Muscle of arm (tissue), 14 donors: ENCODE measurements at places on chromosomes 13 and 19. TPM values are rescaled to one million over a fixed set of nuclear protein-coding genes. Genes with fewer than 3 reads are reported as not detected.

Gene IGFLR1
- polyA plus RNA-seq = 1.8 TPM

Gene C19orf67
- not detected for polyA plus RNA-seq

Gene ZSCAN4
- not detected for polyA plus RNA-seq

Gene KIR3DL2
- polyA plus RNA-seq = not detected

Gene CEACAM6
- polyA plus RNA-seq = 0.32 TPM

Gene NUMBL
- polyA plus RNA-seq = 24.2 TPM

Gene F10
- polyA plus RNA-seq = 11.8 TPM

Gene CD79A
- polyA plus RNA-seq = 0.64 TPM

Gene FUT3
- polyA plus RNA-seq = not detected

Gene PSG2
- not detected for polyA plus RNA-seq

Gene BRD4
- polyA plus RNA-seq = 39.7 TPM

Gene ITGBL1
- 3.2 TPM for polyA plus RNA-seq

Gene CLEC17A
- polyA plus RNA-seq = not detected

Gene SELENOV
- not detected for polyA plus RNA-seq

Gene C5AR1
- 1.3 TPM for polyA plus RNA-seq

Gene MEIOSIN
- not detected for polyA plus RNA-seq

Gene TMEM38A
- 110 TPM for polyA plus RNA-seq

Gene MAG
- 0.32 TPM for polyA plus RNA-seq

Gene FFAR3
- not detected for polyA plus RNA-seq

Gene RABAC1
- polyA plus RNA-seq = 104 TPM

Gene ZNF93
- polyA plus RNA-seq = 22.3 TPM

Gene ZNF284
- polyA plus RNA-seq = 2.5 TPM

Gene MYO1F
- 3.0 TPM for polyA plus RNA-seq

Gene PSG11
- 0.55 TPM for polyA plus RNA-seq

Gene KLK15
- not detected for polyA plus RNA-seq

Gene RINL
- polyA plus RNA-seq = 8.4 TPM

Gene COL4A1
- 839 TPM for polyA plus RNA-seq

Gene NLRP11
- not detected for polyA plus RNA-seq

Gene MEIS3
- 6.9 TPM for polyA plus RNA-seq

Gene PTPRH
- polyA plus RNA-seq = 0.33 TPM
